ENCODE measurements at places on chromosomes 1 and 21.

DNA sequence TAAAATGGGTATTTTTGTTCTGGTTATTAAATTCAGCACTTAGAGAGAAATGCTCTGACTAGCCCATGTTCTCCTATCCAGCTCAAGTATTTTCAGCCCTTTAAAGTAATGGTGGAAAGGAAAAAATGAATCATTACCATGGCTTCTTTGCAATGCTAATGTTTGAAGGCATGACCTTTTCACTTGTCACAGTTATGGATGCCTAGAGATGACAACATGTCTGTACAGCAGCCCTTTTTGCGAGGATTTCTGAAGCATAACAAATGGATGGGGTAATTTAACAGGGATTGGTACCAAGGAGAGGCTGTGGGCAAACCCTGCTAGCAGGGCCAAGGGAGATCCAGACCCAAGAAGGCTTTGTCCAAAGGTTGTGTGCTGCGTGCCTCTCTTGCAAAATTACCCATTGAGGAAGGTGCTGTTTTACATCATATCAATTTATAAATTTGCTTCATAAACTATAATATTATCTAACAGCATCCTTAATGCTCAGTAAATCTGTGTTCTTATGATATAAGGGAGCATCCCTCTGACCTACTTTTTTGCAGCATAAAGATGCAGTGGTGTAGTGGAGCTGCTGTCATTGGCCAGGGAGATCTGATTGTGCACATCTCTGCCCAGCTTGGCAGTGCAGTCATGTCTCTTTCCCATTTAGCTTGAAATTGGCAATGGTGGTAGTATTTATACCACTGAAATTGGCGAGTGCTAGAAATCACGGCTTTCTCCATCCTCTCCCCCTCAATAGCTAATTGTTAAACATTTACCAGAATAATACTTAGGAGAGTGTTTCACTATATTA lies 327.1 kb downstream of the PCP4 start:
- no peak for DNase-seq

DNA sequence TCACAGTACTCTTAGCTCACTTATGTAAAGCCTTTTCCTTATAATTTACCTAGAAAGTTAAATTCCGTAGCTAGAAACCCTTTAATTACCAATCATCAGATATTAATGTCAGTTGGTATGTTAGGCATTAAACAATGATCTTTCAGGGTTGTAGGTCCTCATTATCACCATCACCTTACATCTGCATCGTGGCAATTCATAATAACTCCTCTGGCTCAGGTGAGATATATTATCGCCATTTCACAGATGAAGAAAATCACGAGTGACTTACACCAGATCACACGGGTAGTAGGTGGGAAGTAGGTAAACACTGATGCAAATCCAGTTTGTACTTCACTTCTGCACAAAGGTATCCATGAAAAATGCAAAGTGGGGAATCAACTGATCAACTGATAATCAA lies 639 bp downstream of the NUP133 start:
- no peak for DNase-seq

GRCh38 chr1:201051399-201051798 lies 27.9 kb upstream of the KIF21B start:
- no peak for DNase-seq

DNA sequence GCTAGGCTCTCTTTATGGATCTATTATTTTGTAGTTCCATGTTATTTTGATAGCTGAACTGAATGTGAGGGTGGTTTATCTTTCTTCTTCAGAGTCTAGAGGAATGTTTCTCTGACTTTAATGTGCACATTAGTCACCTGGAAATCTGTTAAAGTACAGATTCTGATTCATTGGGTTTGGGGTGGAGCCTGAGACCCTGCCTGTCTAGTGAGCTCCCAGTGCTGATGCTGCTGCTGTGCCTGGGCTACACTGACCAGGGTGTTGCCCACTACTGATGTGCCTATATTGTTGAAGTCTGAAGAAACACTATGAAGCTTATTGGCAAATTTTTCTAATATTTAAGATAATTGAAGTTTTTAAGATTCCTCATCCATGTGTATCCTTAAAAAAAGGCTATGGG lies 35.9 kb downstream of the CD46 start:
- no peak for DNase-seq

DNA sequence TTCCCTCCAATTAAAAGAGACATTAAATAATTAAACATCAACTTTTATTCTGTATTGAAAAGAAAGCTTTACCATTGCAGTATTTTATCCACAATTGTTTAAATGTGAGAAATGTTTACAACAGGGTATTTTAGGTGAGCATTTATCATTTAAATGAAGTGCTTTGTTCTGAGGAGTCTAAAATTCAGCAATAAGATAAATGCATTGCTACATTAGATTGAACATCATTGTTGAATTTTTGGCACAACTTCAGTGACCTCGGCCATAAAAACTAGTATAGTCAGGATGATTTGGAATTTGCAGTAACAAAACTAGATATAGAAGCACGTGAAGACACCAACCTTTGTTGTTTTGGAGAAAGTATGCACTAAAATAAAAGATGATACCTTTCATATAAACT lies 692.9 kb downstream of the USP25 start:
- DNase-seq: no peak

GRCh38 chr1:64121766-64122385 lies 81.5 kb upstream of the UBE2U start:
- no peak for DNase-seq

- DNase-seq: peak; percentile 14
Measured at GRCh38 chr1:40477678-40478053, 576 bp downstream of the ZFP69 start.

DNA sequence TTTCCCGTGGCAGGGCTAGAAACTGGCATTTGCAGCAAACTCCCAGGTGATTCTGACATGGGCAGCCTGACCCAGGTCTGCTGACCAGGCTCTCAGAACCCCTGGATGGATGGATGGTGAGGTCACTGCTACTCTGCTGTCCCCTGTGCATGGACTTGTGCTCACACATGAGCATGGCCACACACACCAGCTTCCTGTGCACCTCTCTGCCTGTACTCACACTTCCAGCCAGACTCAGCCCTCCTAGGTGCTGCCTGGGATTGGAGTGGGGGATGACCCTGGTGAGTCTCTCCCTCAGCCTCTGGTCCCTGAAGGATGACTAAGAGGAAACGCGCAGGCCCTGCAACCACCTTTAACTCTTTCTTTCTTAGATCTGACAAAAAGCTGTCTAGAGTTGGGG lies 361.1 kb downstream of the HHAT start:
- no peak for DNase-seq

DNA sequence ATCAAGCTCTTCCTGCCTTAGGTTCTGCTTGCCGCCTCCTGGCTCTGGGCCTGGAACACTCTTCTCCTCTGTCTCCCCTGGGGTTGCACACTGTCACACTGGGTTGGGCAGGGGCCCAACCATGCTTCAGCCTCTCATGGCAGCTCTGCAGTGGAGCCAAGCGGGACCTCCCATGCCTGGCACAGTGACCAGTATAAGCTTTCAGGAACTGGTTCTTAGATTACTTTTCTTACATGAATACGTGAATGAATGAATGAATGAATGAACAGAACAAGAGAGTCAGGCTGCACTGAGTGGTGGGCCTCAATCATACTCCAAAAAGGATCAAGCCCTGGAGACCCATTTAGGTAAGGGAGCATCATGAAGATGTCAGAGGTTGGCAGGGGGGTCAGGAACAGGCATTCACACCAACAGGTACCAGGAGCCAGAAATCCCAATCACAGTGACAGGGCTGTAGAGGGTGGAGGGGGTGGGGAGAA lies 30.8 kb upstream of the TMEM125 start:
- DNase-seq: no peak
